ENCODE measurements at places on chromosomes 4 and X. TPM values are rescaled to one million over a fixed set of nuclear protein-coding genes. Genes with fewer than 3 reads are reported as not detected.

The CSN1S1 gene
- not detected for total RNA-seq

The PDGFC gene
- 18.6 TPM for total RNA-seq

GRCh38 chrX:100609591-100609990, 24.9 kb downstream of the TNMD start:
- H3K4me3 ChIP-seq = no peak overlapping the region
- DNase-seq = no peak
- H3K27ac ChIP-seq = no peak overlapping the region
- H3K4me1 ChIP-seq = no peaks in the 10 kb centered on the region
- H3K36me3 ChIP-seq = no peaks in the 10 kb centered on the region
- H3K27me3 ChIP-seq = no peaks in the 10 kb centered on the region

DNA sequence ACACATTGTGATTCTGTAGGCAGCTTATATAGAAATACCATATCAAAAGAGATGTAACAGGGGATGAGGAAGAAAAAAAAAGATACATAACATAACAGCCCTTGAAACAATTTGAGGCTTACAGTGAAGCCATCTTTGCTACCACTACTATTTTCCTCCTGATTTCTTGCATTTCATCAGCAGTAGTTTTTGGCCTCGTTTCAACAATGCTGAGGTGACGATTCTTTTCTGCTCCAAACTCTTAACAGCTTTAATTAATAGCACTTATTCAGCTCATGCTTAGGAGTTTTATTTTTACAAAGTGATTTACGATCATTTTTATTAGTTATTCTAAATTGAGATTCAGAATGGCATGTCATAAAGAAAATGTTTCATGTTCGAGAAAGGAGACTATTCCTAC, 163.2 kb downstream of the DCK start:
- no peaks in the 10 kb centered on the region for H3K4me1 ChIP-seq
- no peak overlapping the region for H3K4me3 ChIP-seq
- H3K36me3 ChIP-seq = no peaks in the 10 kb centered on the region
- H3K27ac ChIP-seq = no peak overlapping the region

DNA sequence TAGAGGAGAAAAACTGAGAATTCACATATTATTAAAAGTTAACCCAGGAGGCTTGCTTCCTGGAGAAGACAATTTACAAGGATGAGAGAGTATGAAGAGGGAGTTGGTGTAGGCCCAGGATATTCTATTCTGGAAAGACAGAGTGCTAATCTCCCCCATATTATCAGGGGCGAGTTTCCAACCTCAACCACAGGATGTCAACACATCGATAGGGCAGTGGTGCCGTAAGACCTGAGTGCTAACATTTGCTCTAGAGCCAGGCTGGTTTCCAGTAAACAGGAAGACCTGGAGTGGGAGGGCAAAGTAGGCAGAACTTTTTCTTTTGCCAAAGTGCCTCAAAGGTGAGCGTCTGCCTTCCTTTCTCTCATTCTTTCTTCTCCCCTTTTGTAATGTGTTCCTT, 2.8 kb upstream of the AWAT1 start:
- DNase-seq = no peak
- no peaks in the 10 kb centered on the region for H3K4me1 ChIP-seq
- no peak overlapping the region for H3K4me3 ChIP-seq
- H3K36me3 ChIP-seq = no peaks in the 10 kb centered on the region
- H3K27ac ChIP-seq = no peak overlapping the region

The RASGEF1B gene
- 1.1 TPM for total RNA-seq

GRCh38 chrX:69151866-69152284, 13.4 kb downstream of the PJA1 start:
- H3K27ac ChIP-seq = no peak overlapping the region
- H3K27me3 ChIP-seq = no peaks in the 10 kb centered on the region
- no peak overlapping the region for H3K4me3 ChIP-seq
- no peaks in the 10 kb centered on the region for H3K36me3 ChIP-seq
